ENCODE measurements at places on chromosomes 5 and 9.
A peak's percentile ranks its signal among the peaks of the same experiment; 100 is the strongest.

GRCh38 chr9:107868186-107868585 lies 378.6 kb upstream of the KLF4 start:
- no peak for DNase-seq

GRCh38 chr9:129610473-129611306 lies 10.2 kb downstream of the C9orf50 start:
- no peak for DNase-seq

DNA sequence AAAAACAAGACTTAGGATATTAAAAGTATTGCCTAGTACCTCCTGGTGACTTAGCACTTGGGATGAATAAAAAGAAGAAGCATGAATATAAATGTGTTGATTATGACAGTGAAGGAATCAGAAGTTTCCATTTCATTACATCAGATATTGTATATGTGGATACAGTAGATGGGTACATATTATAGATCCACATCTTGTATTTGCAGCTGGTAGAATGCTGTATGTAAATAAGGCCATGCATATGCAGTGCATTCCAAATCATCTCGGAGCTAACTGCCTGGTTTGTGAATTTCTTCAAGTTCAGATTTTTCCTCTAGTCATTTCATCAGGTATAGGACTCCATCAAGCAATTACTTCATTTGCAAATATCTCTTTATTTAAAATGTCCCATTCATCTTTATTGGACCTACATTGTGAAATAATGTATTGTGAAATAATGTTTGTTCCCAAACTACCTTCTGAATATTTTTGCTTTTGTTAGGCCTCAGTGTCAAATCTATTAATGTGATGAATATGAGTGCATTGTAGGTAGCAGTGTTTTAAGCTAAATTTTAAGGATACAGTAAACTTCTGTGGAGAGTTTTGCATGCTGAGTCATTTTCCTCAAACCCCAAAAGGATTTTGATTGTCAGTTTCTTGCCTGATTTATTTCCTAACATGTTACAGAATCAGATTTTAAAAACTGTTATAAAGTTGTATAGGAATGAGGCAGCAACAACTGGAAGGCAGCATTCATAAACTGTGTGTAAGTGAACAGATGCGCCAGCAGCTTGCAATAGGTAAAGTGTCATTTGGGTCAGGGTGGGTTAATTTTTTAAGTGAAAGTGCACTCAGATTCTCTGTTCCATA lies 370.8 kb upstream of the RIOK2 start:
- DNase-seq = no peak

DNA sequence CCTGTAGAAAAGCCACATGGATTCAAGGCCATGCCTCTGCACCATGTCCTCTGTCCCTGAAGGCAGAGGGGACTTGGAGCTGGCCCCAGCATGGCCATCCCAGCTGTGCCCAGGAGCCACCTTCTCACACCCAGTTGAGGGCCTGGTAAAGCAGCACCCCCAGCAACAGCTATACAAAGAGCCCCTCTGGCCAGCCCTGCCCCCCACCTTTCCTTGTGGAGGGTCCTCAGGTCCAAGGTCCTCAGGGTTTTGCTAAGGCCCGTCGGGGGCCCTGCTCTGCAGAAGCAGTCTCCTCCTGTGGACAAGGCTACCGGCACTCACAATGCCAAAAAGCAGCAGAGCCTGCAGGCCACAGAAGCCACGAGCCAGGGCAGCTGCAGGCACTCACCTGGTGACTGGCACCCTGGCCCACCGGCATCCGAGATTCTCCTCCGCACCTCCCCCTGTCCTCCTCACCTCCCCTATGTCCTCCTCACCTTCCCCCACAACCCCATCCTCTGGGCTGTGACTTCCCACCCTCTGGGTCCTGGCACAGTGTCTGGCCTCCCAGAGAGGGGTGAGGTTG lies 39.9 kb upstream of the LPCAT1 start:
- DNase-seq = no peak

GRCh38 chr9:15142878-15143534 lies 164.0 kb downstream of the TTC39B start:
- no peak for DNase-seq

DNA sequence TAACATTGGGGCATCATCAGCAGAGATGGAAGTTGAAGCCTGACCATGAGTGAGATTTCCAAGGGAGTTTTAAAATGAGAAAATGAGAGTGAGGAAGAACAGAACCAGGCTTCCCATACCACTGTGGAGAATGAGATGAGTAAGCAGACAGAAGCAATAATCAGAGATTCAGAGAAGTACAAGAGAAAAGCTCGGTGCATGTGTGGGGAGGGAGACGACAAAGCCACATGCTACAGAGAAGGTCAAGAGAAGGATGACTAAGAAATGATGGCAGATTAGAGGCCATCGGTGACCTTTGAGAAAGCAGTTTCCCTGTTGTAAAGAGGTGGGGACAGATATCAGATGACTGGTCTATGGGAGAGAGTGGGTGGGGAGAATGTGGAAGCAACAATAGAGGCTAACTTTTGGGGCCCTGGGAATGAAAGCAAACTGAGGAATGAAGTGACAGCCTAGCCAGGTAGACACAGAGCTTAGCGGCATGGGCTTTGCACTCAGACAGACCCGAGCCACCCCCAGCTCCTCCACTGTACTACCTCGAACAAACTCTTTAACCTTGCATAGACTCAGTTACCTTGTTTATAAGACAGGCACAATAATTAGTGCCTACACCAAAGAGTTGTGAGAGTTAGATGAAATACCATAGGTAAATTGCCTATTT lies 207.7 kb downstream of the PIK3R1 start:
- DNase-seq = no peak

DNA sequence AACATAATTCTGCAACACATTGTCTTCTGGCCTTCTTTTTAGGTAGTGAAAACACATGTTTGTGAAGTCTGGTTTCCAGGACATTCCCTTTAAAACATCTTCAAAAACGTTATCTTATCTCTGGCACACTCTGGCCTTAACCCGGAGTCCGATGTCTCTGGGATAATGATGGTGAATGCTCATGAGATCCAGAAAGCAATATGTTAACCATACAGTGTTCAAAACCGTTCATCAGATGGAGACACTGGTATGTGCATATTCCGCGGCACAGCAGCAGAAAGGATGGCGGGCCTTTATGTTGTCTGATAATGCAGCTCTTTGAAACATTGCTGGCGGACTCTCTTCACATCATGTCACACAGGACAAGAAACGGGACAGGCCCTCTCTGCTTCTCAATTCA lies 605.2 kb downstream of the CCDC171 start:
- no peak for DNase-seq

DNA sequence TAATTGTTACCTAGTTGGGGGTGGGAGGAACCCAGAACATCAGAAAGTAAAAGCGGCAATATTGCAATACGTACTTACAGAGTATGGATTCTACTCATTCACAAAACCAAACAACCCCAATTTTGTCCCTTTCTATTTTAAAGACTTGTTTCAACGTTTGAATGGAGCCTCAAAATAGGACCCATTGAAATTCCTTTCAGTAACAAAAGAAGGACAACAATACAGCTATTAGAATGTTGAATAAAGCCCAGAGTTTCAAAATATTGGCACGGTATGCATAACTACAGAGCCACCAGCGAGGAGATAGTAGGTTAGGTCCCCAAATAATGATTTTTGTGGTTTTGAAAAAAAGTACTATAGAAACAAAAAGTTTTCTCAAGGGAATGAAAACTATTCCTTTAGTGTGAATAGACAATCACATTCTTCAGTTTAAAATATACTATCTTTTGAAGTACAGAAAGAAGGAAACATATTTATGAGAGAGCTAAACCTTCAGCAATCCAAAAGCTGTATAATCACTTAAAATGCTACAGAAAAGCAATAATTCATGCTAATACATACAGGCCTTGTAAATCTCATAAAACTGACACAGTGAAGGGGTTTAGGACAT lies 235.5 kb downstream of the RFX3 start:
- no peak for DNase-seq

DNA sequence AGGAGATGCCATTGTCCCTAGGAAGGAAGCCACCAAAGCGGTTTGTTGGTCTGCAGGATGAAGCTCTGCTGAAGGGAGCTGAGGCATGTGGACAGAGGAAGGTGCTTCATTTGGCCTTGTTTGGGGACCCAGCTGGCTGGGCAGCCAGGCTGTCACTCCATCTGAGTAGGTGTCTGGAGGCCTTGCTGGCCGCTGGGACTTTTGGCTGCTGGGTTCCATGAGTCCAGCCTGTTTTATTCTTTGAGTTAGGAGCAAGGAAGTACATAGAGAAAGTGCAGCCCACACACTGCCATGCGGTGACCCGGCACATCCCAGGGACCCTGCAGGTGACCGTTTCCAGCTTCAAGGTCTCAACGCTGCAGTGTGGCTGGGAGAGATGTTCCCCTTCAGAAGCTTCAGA lies 251.2 kb upstream of the IRX4 start:
- DNase-seq = no peak

GRCh38 chr5:41843456-41844370 lies 26.5 kb downstream of the OXCT1 start:
- peak; percentile 10 for DNase-seq
